ENCODE measurements at places on chromosomes 16 and 17.

DNA sequence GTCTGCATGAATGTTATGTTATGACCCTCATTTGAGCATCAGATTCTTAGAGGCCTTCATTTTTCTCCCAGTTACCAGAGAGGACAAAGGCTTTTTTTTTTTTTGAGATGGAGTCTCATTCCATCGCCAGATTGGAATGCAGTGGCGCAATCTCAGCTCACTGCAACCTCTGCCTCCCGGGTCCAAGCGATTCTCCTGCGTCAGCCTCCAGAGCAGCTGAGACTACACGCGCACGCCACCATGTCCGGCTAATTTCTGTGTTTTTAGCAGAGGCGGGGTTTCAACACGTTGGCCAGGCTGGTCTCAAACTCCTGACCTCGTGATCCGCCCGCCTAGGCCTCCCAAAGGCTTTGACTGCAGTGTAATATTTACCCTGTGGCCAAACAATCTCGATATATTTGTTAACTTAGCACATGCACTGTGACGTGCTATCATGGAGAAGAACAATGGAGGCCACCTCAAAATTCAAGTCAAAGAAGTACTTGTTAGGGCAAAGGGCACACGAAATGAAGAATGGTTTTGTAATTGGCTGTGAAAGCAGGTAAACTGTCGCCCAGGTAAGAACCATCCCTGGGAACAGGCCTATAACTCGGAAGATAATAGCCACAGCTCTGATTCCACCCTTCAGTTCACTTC lies 303.4 kb downstream of the SLC39A11 start:
- DNase-seq, result no peak

- DNase-seq, result no peak
These were observed 89.6 kb upstream of the MAF start for GRCh38 chr16:79690159-79690558.

GRCh38 chr17:66836063-66837005 lies 1.4 kb downstream of the CACNG5 start:
- DNase-seq, result no peak

GRCh38 chr17:48031966-48032365 lies 5.6 kb downstream of the COPZ2 start:
- no peak for DNase-seq

DNA sequence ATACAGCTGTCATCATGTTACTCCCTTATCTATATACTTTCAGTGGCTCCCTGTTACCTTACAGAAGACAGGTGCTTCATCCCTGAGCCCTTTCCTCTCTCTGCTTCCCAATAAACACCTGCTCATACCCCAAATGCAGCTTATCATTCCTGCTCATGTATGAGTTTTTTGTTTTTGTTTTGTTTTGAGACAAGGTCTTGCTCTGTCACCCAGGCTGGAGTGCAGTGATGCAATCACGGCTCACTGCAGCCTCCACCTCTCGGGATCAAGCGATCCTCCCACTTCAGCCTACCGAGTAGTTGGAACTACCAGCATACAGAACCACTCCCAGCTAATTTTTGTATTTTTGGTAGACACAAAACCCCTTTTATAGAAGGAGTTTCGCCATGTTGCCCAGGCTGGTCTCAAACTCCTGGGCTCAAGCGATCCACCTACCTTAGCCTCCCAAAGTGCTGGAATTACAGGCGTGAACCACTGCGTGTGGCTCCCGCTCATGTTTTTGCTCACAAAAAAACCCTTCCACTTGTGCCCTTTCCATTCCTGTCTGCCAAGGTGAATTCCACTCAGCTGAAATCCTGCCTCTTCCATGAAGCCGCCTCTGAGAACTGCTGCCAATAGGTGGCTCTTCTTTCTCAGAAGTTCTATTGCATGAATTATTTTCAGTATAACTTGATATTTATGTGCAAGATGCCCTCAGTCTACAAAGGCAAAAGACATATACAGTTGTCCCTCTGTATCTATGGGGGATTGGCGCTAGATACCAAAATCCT lies 7.9 kb upstream of the RNF157 start:
- DNase-seq, result no peak

DNA sequence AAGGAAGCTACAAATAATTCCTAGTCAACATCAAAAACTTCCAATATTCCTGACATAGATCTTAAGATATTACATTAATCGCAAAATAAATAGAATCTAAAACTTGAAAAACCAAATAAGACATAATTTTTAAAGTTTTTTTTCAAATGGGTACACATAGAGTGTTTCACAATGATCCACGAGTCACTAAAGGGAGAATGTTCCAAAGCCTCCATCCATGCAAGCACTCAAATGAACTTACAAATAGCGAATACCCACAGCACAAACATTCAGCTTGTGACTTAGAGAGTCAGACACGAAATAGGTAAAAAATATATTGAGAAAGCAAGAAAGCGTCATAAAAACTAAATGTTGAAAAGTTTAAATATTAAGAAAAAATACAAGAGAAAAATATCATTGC lies 65.7 kb downstream of the CEP112 start:
- no peak for DNase-seq

GRCh38 chr17:76982408-76983074 lies 114.3 kb downstream of the MGAT5B start:
- no peak for DNase-seq

DNA sequence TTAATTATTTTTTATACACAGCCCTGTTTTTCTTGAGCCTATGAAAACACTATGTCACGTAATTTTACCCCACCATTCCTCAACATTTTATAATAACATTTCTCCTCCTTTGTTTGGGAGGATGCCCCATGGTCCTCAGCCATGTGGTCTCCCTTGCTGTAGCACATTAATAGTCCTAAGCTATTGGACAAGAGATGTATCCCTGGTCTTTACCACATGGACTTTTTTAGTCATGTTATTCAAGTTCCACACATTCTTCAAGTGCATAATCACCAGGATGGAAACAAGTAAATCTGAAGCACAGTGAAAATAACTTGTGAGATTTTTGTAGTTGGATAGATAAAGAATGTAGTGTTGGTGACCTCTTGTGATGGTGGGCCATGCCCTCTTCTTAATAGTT lies 2.0 kb upstream of the KRTAP2-3 start:
- no peak for DNase-seq

GRCh38 chr17:47850692-47851573 lies at the start of gene SP6:
SP6 (minus strand) TSS chr17:47851163; CDS start chr17:47848429, 2,734 bp downstream.
- DNase-seq, result peak; percentile 81

DNA sequence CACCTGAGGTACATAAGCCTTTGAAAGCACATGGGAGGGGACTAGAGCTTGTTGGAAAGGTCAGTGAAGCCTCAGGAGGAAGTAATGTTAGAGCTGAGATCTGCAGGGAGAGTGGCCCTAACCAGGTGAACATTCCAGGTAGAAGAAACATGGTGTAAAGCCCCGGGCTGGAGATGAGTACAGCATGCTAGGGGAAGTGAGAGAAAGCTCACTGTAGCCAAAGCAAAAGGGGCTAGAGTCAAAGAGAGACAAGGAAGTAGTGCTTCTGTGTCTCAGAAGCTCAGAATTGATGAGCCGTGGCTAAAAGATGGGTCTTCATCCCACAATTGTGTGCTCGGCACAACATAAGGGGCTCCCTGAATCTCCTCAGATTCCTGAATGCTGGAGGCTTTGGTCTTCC lies 481.8 kb downstream of the XYLT1 start:
- DNase-seq, result no peak

GRCh38 chr17:63136369-63137012 lies 170.5 kb downstream of the TANC2 start:
- DNase-seq, result no peak

- DNase-seq, result no peak
These were observed 80.7 kb downstream of the TIMM22 start for GRCh38 chr17:1077581-1077985.

GRCh38 chr17:44915321-44915726 lies at the start of gene GFAP:
GFAP (minus strand) TSS chr17:44915500; CDS start chr17:44915486, 14 bp downstream.
- DNase-seq, result no peak

- no peak for DNase-seq
These were observed 52.2 kb downstream of the ZDHHC7 start for GRCh38 chr16:84959045-84959576.

DNA sequence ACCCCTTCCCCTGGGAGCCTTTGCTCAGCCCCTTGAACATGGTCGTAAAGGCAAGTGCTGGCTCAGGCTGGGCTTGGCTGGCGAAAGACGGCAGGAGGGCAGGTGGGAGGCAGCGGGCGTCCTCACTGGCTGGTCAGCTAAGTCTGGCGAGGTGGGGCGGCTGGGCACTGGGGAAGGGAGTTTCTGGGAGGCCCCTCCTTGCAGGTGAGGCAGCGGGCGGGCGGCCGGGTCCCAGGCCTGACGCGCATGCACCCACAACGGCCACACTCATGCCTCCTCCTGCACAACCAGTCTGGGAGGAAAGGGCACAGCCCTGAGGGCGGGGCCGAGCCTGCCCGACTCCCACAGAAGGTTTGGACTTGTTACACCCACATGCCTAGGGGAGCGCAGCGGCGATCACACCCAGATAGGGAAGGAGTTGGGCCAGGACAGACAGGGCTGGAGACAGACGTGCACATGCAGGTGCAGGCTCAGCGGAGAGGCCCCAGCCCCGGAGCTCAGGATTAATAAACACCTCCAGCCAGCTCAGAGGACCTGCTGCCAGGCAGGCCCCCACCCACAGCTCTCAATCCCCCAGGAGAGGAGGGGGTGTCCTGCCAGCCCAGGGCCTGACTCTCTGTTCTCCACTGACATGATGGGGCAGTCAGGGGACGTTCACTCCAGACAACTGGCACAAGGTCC lies at the start of gene EVPL:
Gene EVPL, minus strand, starts transcription at position 148 of the 681 bp plus-strand sequence. Its CDS starts 108 bp downstream, at position 40.
- DNase-seq, result no peak

GRCh38 chr17:57988301-57989250 lies 522 bp upstream of the VEZF1 start:
- peak; percentile 60 for DNase-seq

GRCh38 chr17:64032081-64032480 lies 11.6 kb upstream of the ICAM2 start:
- no peak for DNase-seq

GRCh38 chr17:19641687-19642372 lies 6.7 kb upstream of the ALDH3A2 start:
- no peak for DNase-seq

- DNase-seq, result no peak
These were observed 1.9 kb downstream of the SLC16A3 start for GRCh38 chr17:82230609-82231311.

- DNase-seq, result no peak
These were observed 12.5 kb downstream of the ABCC3 start for GRCh38 chr17:50647187-50647586.

- DNase-seq, result no peak
These were observed 37.4 kb downstream of the CLUAP1 start for GRCh38 chr16:3538222-3538621.

DNA sequence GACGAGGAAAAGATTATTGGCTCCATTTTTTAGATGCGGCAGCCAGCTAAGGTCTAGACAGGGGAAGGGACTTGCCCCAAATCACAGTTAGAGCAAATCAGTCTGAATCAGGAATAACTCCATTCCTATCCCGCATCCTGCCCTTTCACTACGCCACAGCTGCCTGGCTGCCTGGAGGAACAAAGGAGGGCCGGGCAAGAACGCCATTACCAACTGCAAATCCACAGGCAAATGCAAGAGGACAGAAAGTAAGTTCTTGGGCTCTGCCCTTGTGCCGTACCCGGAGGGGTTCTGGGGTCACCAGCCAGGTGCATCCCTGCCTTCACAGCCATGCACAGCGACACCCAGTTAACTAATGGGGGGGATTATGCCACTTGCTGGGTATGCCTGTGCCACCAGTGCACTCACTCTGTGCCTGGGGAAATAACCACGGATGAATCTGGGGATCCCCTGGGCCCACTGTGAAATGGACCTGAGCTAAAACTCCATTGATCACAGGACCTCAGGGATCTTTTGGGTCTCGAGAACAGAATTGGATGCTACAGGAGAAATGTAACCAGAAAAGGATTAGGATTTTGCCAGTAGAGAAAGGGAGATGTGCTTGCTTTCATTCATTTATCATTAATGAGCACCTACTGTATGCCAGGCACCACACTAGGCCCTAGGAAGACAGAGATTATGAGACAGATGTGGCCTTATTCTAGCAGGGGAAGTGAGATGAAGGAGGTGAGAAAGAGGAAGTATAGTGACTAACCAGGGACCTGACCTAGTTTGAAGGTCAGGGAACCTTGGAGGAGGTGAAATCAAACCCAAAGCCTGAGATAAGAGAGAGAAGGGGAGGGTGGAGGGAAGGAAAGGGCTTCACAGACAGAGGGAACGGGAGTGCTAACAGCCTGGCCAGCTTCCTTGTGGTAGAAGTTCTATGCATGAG lies 17.7 kb downstream of the BCL7C start:
- peak; percentile 32 for DNase-seq

DNA sequence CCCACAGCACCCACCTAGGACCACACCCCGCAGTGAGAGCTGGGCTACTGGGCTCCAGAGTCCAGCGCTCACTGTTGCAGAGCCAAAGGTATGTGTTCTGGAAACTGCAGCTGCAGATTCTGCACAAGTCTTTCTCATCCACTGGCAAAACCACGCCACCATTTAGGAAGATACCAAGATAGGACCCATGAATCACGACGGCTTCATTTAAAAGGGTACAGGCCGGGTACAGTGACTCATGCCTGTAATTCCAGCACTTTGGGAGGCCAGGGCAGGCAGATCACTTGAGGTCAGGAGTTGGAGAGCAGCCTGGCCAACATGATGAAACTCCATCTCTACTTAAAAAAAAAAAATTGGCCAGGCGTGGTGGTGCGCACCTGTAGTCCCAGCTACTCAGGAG lies 18.8 kb downstream of the FOXF1 start:
- DNase-seq, result no peak

DNA sequence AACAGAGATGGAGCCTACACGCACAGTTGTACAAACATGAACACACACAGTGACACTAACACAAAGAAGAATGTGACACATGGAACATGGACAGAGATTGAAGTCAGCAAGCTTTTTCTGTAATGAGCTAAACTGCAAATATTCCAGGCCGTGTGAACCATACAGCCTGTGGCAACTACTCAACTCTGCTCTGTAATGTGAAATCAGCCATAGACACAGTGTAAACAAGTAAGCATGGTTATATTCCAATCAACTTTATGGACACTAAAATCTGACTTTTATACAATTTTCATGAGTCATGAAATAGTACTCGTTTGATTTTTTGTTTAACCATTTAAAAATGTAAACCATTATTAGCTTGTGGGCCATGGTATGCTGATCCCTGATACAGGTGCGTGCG lies 120.2 kb downstream of the SMG6 start:
- no peak for DNase-seq

DNA sequence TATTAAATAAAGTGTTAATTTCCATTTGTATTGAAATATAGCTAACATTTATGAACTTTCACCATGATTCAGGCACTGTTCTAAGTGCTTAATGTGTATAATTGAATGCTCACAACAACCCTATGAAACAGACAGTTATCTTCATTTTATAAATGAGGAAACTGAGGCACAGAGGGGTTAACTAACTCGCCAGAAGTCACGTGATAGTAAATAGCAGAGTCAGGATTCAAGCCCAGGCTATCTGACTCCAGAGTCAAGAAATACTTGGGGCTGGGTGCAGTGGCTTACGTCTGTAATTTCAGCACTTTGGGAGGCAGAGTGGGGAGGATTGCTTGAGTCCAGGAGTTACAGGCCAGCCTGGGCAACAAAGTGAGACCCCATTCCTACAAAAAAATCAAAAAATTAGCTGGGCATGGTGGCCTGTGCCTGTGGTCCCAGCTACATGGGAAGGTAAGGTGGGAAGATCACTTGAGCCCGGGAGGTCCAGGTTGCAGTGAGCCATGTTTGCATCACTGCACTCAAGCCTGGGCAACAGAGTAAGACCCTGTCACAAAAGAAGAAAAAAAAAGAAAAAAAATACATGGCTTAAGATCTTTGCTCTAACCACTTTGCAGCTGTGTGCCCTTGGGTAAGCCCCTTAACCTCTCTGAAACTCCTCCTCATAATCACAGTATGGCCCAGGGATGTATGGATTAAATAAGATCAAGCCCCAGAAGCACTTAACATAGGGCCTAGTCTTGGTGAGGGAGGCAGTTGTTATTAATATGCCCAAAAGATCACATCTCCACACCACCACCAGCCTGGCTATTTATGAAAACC lies 29.0 kb downstream of the WSB1 start:
- DNase-seq, result no peak
